ENCODE measurements at places on chromosomes 12 and 14.

GRCh38 chr12:15782667-15783066 lies 6.5 kb downstream of the EPS8 start:
- DNase-seq = no peak

DNA sequence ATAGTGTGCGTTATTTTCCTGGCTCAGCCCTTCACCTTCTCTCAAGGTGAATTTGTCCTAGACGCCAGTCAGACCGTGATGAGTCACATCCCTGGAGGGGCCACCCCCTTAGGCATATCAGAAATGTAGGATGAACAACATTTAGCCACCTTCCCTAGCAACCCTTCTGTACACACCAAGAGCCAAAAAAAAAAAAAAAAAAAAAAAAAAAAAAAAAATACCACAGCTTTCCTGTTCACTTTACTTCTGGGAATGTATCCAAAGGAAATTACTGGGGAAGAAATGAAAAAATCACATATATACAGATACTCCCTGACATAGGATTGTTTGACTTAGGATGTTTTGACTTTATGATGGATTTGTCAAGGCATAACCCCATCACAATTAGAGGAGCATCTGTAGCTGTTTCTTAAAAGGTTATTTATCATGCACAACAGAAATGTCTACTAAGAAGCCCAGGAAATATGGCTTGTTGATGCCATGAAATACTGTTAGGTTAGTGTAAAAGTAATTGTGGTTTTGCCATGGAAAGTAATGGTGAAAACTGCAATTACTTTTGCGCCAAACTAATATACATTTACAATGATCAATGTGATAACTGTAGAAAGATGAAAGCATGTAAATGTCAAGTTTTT lies 68.2 kb upstream of the BDKRB2 start:
- no peak for DNase-seq

- DNase-seq = no peak
Measured at GRCh38 chr12:110282956-110283817, 2.1 kb downstream of the ATP2A2 start.

DNA sequence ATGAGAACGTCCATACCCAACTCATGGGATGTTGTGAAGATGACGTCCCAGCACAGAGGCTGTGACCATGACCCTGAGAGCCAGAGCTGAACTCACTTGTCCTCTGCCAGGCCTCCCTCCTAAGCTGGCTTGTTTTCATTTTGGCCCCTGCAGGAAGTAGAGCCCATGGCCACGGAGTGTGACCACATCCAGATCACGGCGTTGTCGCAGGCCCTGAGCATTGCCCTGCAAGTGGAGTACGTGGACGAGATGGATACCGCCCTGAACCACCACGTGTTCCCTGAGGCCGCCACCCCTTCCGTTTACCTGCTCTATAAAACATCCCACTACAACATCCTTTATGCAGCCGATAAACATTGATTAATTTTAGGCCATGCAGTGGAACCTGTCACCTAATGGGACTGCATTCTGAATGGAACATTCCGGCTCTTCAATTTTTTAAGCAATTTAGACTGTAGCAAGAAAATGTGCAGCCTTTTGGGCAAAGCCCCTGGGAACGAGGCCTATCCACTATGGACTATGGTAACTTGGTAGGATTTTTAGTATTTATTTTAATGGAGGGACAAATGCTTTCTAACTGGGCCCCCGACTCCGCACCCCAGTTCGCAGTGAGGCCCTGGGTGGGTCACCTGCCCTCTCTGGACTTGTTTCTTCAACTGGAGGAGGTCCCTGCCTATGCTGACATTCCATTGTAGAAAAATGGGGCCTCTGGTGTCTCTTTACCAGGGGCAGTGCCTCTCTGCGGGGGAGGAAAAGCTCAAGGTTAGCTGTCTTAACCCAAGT lies 19.6 kb downstream of the OTUB2 start:
- DNase-seq = no peak

- DNase-seq = no peak
Measured at GRCh38 chr14:54681811-54682261, 114.9 kb downstream of the SAMD4A start.

GRCh38 chr12:102504871-102505270 lies 24.5 kb upstream of the IGF1 start:
- DNase-seq = no peak

DNA sequence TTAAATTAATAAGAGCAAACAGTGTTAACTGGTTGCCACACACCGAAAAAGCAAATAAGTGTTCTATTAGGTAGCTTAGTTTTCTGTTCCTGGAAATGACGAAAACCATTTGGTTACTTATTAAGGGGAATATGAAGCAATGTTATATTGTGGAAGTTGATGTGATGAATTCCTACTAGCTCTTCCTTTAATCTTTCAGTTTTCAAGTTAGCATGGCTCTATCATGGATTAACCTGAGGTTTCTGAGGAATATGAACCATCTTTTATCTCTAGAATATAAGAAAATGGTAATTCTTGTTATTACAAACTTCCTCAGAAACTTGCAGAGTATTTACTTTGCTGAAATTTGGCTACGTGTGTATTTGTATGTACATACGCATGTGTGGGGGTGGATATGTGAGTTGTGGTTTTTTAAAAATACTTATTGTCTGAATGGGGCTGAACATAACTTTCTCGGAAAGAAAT lies 245.7 kb downstream of the KCNC2 start:
- no peak for DNase-seq

DNA sequence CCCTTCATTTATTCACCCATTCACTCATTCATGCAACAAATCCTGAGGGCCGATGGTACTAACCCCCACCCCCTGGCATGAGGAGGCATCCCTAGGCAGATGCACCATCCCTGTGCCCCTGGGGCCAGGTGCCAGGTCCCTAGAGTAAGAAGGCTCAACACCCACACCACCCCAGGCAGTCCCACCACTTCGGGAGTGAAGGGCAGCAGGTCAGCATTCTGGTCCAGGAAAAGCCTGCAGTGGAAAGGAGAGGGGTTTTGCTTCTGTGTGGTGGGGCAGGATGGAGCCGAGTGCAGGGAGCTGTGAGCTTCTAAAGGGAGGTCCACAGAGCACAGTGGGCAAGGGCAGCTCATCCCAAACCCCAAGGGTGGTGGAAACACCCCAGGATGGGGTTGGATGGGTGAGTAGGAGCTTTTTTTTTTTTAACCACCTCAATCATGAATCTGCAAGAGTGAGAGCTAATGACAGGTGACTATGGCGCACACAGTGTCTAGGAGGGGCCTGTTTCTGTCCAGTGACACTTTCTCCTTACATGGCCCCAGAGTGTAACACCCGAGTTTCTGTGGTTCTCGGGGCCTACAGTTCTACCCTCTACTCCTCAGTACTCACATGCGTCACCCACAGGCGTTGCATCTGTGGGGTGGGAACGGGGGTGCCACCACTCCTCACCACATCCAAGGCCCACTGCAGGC lies 414.3 kb downstream of the TMEM121 start:
- no peak for DNase-seq

- DNase-seq = no peak
Measured at GRCh38 chr12:112577473-112578329, 159.0 kb downstream of the PTPN11 start.

DNA sequence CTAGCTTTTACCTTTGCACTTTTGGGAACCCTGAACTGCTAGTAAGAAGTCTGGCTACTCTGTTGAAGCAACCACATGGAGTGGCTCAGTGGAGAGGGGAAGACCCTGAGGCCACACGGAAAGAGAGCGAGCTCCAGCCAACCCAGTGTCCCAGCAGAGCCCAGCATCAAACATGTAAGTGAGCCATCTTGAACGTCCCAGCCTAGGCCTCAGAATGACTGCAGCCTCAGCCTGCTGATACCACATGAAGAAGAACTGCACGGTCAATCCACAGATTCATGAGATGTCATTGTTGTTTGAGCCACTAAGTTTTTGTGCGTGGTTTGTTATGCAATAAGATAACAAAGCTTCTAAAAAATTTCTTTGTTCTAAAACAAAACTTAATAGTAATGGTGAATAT lies 40.2 kb downstream of the TFCP2 start:
- DNase-seq = no peak

GRCh38 chr14:25411781-25412757 lies 362.1 kb upstream of the STXBP6 start:
- DNase-seq = no peak

DNA sequence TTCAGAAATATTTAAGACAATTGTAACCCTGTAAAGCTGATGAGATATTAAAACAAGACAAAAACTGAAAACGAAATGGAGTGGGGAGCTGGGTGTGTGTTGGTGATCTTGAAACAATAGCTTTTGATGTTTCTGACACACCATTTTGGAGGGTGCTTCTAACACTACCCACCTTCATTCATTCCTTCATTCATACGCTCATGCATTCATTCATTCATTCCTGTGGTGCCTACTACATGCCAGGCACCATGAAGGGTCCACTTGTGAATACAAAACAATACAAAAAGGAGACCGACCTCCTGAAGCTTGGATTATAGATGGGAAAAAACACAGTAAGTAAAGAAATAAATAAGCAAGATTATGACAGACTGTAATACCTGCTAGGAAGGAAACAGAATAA lies 60.5 kb downstream of the FOXN3 start:
- no peak for DNase-seq

- DNase-seq = no peak
Measured at GRCh38 chr14:94116701-94117100, 6.2 kb downstream of the IFI27 start.

DNA sequence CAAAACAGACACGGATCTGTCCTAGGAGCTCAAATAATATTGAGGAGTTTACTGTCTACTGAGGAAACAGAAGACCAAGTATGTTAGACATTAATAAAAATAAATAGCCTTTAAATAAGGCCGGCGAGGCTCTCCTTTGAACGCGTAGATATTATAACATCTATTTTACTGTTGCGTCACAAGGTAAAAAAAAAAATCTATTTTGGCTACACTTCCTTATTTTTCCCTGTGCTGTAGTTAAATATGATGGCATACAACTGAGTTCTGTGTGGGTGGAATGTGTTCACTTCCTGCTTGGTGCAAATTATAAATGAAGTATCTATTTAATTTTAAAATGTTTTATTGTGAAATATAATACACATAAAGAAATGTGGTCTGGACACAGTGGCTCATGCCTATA lies 17.2 kb upstream of the RAD52 start:
- DNase-seq = no peak

GRCh38 chr14:57485635-57486034 lies 8.0 kb downstream of the CCDC198 start:
- DNase-seq = no peak

GRCh38 chr14:67940486-67941455 lies 121.2 kb downstream of the RAD51B start:
- no peak for DNase-seq

DNA sequence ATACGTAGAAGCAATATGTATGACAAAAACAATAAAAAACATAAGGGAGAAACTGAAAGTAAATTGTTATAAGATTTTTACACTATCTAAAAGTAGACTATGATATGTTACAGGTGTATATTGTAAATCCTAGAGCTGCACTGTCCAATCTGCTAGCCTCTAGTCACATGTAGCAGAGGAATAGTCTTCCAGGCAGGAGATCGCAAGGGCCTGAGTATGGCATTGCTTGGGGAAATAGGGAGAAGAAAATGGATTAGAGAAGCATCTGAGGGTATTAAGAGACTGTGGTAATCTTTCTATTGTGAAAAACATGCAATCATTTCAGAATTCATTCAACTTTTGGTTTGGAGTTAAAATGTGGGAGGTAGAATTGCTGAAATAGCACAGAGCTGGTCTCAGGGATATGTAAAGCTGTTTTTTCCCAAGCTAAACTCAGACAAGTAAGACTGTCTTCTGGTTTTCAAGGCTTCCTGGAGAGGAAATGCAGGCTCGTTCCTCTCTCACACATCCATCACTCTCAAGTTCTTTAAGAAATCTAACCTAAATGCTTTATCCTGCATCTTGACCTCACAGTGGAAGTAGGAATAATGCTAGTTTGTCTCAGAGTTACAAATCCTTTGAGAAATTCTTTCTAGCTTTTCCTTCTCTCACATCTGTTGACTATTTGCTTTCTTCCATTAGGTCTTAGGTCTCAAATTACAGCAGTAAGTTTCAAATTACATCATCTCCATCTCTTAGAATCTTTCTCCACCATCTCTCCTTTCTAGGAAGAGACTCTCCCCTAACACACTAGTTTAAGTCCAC lies 7.6 kb upstream of the CCDC184 start:
- DNase-seq = no peak

DNA sequence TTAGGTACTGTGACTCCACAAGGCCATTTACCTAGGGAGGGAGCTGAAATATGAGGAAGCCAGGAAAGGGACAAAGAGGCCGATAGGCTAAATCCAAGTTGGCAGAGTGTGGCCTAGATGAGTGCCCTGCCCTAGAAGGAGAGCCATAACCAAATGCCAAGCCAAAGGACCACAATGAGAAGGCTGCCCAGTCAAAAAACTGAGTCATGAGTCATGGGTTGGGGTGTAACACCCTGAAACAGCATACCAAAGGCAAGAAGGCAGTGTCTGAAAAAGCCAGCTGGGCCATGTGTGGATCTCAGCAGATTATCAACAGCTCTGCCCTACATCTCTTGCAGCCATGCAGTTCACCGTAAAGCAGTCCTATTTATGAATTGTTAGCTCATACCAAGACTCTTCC lies 171.7 kb downstream of the PHLDA1 start:
- no peak for DNase-seq

- no peak for DNase-seq
Measured at GRCh38 chr12:91567100-91567485, 384.5 kb upstream of the DCN start.

- no peak for DNase-seq
Measured at GRCh38 chr12:49097381-49097780, 2.8 kb upstream of the DHH start.

GRCh38 chr14:23376482-23377197 lies at the start of gene CMTM5:
Gene CMTM5 (plus strand): TSS chr14:23377046. CDS start chr14:23377252, 206 bp downstream.
- no peak for DNase-seq

DNA sequence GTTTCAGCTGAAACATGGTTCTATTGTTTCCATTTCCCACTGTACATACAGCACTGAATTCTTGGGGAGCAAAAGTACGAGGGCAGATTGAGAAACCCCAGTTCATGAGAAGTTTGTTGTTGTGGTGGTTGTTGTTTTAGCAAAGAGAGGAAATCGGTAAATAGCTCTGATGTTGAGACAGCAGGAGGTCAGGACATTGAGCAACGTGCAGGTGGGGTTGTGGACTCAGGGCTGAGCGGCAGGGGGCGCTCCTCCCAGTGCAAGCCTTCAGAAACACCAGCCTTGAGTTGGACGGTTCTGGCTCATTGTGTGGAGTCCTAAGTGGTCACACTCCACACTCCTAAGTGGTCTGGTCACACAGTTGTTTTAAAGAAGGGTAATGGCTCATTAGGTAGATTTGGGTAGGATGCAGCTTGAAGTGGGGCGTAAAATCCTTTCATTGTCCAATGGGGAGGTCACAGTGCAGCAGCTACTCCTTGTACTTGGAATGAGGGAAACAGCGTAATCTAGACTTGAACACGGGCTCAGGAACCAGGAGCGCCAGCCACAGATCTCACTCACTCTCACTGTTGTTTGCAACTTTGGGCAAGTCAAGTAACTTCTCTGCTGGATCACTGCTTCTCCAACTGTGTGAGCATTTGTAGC lies 14.5 kb upstream of the PWP1 start:
- DNase-seq = no peak

DNA sequence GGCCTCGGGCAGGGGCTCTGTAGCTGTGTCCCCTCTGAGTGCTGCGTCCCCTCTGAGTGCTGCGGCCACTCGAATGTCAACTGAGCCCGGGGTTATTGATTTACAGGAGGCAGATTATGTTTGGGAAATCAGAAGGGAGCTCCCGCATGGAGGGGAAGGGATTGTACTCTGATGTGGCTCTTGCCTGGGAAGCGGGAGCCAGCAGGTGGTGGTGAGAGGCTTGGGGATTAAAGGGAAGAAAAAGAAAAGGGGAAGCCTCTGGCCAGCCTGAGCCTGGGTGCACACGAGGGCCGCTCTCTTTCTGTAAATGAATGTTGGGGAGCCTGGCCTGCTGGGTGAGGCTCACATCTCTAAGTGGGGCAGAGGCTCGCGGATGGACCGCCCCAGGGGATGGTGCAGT lies 143.7 kb downstream of the AACS start:
- DNase-seq = no peak

Data from T-helper 9 cell (primary cell).